ENCODE measurements at places on chromosomes 11 and 22. TPM values are rescaled to one million over a fixed set of nuclear protein-coding genes. Genes with fewer than 3 reads are reported as not detected.

DNA sequence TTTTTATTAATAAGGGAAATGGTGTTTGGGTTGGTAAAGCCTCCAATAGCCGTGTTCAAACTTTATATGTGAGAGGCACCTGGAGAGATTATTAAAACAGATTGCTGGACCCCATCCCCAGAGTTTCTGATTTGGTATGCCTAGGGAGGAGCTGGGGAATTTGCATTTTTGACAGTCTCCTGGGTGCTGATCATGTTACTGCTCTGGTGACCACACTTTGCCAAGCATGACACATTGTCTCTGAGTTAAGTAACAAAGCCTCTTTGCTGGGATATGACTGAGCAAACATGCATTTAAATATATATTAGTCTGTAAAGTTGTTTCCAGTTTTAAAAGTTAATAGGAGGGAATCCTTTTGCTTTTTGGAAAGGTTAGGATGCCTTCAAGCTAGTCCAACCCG is 140.4 kb downstream of the NAV2 start:
- DNase-seq, result no peak

DNA sequence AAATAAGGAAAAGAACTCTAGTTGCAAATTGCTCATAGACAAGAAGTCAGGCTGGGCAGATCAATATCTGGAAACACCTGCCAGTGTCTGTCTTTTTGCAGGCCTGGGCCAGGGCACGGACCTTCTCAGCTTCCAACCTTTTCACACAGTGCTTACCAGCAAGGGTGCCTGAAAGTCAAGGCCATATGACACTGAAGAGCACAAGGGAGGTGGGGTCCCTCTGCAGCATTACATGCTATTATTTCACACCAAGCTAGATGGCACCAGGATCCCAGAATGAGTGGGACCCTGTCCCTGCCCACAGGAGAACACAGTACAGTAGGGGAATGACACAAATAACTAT is 5.9 kb upstream of the PEX26 start:
- peak; percentile 34 for DNase-seq

Gene POTEH
- total RNA-seq, result not detected

Gene KRTAP5-7
- total RNA-seq, result 0.24 TPM

Gene RTN4R
- 0.19 TPM for total RNA-seq

GRCh38 chr11:7904917-7905316 is 26.2 kb downstream of the OR10A6 start:
- no peak for DNase-seq

Gene OR52E8
- total RNA-seq, result not detected

Gene SEC14L6
- total RNA-seq, result 0.10 TPM

DNA sequence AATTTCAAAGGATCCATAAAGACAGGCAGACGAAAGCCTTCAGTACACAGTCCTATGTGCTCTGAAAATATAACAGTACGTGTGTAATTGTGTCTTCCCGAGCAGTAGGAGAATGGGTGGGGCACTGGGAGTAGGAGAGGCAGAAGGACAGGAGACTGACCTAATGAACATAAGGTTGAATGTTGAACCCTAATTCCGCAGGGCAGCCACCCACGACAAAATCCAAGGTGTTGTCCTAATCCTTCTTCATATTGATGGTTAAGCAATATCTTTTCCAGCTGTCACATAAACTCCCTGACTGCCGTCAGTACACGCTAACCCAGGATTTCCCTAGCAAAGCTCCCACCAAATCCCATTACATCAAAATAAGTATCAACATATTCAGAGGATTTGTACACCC is 34.5 kb downstream of the SPATA19 start:
- no peak for DNase-seq

All from posterior vena cava (tissue), 2 donors.